ENCODE measurements at places on chromosomes 3 and 15. TPM values are rescaled to one million over a fixed set of nuclear protein-coding genes. Genes with fewer than 3 reads are reported as not detected.

DNA sequence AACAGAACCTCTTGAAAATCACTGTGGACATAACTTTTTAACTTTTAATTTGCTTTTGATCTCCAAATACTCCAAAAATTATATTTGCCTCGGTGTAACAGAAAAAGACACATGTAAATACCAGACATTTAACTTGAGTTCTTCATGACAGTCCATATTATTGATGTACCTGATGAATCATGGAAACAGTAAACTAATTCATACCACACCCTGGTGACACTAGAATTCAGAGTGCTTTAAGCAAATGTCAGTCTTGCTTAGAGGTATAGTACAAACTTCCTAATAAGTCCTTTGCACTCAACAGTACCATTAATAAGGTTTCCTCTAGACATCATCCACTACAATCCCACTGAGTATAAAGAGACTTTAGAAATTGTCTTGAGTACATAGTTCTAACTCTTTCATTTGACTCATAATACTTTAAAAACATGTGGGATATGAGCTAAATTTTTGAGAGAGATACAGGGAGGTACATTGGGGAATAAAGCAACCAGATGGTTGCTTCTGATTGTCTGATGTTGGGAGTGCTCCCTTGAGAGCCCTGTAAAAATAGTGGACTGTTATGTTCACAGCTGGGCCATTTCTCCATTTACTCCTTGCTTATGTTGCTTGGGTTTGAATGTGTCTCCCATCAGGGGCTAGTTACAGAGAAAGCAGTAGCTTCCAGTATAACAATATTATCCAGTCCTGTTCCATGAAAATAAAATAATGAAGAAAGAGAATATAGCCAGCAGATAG, 175.7 kb downstream of the ALCAM start:
- no peak for DNase-seq

GRCh38 chr3:128168836-128169235, 15.6 kb downstream of the EEFSEC start:
- no peak for DNase-seq

- no peak for DNase-seq
Observed at GRCh38 chr3:14131134-14131533, 6.3 kb downstream of the TMEM43 start.

DNA sequence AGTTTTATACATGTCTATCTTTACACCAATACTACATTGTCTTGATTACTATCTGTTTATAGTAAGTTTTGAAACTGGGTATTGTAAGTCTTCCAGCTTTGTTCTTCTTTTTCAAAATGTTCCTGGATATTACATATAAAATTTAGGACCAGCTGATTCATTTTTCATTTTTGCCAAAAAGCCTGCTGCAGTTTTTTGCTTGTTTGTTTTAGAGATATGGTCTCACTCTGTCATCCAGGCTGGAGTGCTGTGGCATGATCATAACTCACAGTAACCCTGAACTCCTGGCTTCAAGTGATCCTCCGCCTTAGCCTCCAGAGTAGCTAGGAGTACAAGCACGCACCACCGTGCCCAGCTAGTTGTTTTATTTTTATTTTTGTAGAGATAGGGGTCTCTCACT, 20.4 kb upstream of the AP4E1 start:
- no peak for DNase-seq

DNA sequence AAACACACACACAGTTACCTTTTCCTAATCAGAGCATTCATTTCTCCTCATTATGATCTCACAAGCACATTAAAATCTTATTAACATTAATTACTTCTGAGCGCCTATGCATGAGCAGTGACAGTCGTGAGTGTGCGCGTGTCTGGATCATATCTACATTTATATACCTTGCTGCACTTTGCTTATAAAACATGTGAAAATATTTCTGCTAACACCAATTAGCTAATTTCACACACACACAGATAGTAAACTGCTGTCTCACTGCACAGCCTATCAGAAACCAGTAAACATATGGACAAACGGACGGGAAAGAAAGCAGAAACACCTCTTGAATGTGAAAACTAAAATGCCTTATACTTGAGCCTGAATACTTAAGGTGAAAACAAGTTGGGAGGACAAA, 64.8 kb downstream of the ZBTB20 start:
- DNase-seq = no peak

DNA sequence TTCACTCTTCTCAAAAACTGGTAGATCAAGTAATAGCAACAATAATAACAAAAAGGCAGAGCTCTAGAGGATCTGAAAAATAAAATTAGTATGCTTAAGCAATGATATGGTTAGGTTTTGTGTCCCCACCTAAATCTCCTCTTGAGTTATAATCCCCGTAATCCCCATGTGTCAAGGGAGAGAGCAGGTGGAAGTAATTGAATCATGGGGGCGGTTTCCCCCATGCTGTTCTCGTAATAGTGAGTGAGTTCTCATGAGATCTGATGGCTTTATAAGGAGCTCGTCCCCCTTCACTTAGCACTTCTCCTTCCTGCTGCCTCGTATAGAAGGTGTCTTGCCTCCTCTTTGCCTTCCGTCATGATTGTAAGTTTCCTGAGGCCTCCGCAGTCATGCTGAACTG, 60.2 kb upstream of the ABHD2 start:
- DNase-seq = no peak

DNA sequence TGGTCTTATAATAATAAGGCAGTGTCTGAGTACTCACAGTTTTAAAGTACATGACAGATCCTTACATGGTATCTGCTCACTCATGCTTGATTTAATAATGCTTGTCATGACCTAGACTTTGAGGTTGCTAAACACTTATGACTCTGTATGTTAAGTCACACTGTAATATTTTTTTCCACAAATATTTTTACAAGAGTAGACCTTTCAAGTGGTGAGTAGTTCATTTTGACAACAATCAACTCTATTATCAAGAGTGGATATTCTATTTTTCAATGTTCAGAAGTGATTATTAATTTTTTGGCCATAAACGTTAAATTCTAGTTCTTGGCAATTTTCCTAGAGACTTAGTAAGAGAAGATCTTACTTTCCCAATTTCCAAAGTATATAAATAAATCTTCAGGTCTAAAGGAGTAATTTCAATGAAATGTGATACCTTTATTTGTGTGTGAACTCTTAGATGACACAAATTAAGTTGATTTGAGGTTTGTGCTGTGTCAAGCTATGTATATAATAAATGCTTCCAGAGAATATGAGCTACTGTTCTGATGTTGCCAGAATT, 104.5 kb downstream of the NLGN1 start:
- DNase-seq = no peak

GRCh38 chr3:195226445-195226844, 44.5 kb downstream of the XXYLT1 start:
- DNase-seq = no peak

DNA sequence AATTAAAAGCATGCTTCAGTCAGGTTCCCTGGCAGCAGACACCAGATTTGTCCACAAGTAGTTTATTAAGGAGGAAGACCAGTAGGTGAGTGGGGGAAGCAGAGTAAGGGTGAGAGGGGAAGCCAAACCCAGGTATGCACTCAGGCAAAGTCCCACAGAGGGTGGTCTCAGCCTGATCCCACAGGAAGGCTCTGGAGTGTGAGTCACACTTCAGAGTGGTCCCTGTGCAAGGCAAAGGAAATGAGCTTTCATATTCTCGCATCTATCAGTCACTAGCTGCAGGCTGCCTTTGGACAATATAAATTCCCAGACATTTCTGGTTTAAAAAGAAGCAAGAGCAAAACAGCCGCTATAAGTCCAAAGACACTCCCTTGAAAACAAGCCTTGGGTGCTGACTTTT, 78.5 kb downstream of the TRANK1 start:
- no peak for DNase-seq

Gene DAPK2
- 4.8 TPM for total RNA-seq

Gene IQCH
- total RNA-seq = 4.6 TPM

Gene SPESP1
- total RNA-seq = not detected

Gene MBD4
- 15.7 TPM for total RNA-seq

Gene KCTD6
- total RNA-seq = 12.0 TPM
